ENCODE measurements at places on chromosomes 16 and 17. TPM values are rescaled to one million over a fixed set of nuclear protein-coding genes. Genes with fewer than 3 reads are reported as not detected.

SLC13A2 gene
- total RNA-seq, result not detected

USP7 gene
- 81.1 TPM for total RNA-seq

DNA sequence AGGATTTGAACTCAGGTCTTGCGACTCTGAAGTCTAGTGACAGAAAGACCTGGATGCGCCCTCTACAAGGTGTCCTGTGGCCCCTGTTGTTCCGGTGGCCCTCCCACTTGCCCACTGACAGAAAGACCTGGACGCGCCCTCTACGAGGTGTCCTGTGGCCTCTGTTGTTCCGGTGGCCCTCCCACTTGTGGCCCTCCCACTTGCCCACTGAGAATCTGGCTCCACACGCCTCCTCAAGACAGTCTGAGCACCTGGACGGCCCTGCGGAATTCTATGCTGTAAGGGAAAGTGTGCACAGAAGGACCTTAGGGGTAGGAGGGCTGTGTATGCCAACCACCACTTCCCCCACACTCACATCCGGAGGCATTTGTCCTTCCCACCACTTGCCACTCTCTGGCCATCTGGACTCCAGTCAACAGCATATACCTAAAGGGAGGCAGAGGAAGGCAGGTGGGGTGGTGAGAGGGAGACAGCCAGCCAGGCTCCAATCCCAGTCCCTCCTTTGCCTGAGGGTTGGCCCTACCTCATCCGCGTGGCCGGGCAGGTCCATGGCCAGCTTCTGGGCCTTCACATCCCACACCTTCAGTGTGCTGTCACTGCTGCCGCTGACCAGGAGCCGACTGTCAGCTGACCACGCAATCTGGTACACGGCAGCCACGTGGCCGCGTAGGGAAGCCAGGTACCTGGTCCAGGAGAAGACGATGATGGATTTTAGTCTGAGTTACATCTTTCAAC is 9.1 kb downstream of the NLE1 start:
- no peaks in the 10 kb centered on the region for H3K27me3 ChIP-seq
- peaks cover 5% of the 10 kb centered on the region for H3K4me1 ChIP-seq
- peaks cover 29% of the 10 kb centered on the region for H3K36me3 ChIP-seq

DNA sequence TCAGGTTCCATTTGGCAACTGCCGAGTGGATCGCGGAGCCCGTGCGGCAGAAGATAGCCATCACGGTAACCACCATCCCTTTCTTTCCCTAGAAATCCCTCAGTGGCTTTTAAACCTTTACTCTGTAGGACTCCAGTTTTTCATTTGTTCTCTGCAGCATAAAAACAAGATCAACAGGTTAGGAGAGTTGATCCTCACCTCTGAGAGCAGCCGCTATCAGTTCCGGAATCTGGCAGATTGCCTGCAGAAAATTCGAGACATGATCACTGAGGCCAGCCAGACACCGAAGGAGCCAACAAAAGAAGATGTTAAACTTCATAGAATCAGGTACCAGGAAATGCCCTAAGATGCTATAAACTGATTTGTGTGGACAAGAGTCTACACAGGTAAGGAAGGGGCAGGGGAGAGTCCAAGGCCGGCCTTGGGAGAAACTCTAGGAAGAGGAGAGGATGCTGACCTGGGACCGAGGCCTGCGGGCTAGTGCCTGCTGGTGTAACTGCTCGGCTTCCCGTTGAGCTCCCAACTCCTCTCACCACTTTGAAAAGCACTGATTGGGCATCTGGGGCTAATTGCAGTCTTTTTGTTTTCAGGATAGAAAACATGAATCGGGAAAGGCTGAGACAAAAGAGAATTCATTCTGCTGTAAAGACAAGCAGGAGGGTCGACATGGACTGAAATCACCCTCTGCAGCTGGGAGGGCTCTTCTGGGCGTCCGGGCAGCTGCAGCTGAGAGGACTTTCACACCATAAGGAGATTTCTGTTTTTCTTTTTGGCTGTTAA is 8.1 kb downstream of the MRPL58 start:
- no peak for DNase-seq
- peaks cover 29% of the 10 kb centered on the region for H3K36me3 ChIP-seq
- no peak overlapping the region for H3K4me3 ChIP-seq
- no peak overlapping the region for H3K27ac ChIP-seq
- H3K4me1 ChIP-seq, result no peaks in the 10 kb centered on the region

GRCh38 chr16:83338941-83339340 is 468.8 kb upstream of the HSBP1 start:
- H3K4me1 ChIP-seq, result no peaks in the 10 kb centered on the region
- H3K36me3 ChIP-seq, result no peaks in the 10 kb centered on the region
- H3K27me3 ChIP-seq, result no peaks in the 10 kb centered on the region
- H3K27ac ChIP-seq, result no peak overlapping the region
- no peak for DNase-seq
- H3K4me3 ChIP-seq, result no peak overlapping the region

DNA sequence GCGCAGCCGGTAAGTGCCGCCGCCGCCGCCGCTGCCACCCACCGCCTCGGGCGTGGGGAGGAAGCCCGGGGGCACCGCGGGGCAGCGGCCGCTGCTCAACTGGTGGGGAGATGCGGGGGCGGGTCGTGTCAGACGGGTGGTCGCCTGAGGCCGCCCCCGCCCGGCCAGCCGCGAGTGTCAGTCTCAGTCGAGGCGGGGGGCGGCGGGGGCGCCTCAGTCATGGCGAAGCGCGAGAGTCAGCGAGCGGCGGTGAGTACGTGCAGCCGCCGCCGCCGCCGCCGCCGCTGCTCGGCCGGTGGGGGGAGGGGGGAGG is 76.2 kb downstream of the CHD9 start:
- no peak overlapping the region for H3K27ac ChIP-seq
- no peaks in the 10 kb centered on the region for H3K27me3 ChIP-seq
- no peaks in the 10 kb centered on the region for H3K36me3 ChIP-seq
- H3K4me3 ChIP-seq, result peak overlapping the region; percentile 47
- no peak for DNase-seq

PHOSPHO1 gene
- total RNA-seq, result not detected

GRCh38 chr17:41308251-41308917 is 725 bp downstream of the KRTAP16-1 start:
- H3K4me3 ChIP-seq, result no peak overlapping the region
- no peak for DNase-seq
- H3K4me1 ChIP-seq, result peaks cover 17% of the 10 kb centered on the region
- H3K27ac ChIP-seq, result no peak overlapping the region
